ENCODE measurements at places on chromosomes 5 and 9.

DNA sequence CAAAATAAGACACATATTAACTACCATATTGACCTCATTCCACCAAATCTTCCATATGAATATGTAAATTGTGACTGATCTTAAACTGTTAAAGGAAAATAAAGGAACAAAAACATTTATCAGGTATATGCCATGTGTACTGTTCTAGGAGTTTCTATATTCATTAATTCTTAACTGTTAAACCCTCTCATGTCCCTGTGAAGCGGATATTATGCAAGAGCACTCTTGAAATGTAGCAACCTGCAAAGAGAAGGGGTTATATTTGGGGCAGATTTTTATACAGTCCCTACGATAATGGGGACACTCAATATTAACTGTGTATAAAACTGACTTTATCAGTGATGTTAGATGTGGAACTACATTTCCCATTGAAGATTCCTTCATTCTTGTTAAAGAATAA, 184.9 kb upstream of the OR13F1 start:
- no peak for DNase-seq

DNA sequence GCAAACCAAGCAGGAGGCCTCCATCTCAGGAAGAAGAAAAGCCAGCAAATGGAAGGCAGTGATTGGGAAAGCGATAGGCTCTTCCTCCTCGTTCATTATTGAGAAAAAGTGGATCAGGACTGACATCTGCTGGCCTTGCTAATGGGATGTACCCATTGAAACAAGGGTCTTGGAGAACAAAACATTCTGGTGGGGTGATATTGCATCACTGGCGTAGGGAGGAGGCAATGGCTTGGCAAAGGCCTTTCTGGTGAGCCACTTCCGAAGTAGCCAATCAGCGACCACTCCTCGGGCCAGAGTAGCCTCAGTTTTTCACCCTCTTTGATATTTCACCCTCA, 86.7 kb upstream of the NFIB start:
- DNase-seq: no peak

GRCh38 chr9:107175816-107176435, 107.2 kb upstream of the RAD23B start:
- DNase-seq: no peak

- no peak for DNase-seq
These were observed 12.5 kb downstream of the EDIL3 start for GRCh38 chr5:84372066-84372695.

GRCh38 chr9:91425271-91425670, 1.6 kb upstream of the NFIL3 start:
- no peak for DNase-seq

- DNase-seq: no peak
These were observed 54.4 kb downstream of the ZNF622 start for GRCh38 chr5:16411235-16411634.

DNA sequence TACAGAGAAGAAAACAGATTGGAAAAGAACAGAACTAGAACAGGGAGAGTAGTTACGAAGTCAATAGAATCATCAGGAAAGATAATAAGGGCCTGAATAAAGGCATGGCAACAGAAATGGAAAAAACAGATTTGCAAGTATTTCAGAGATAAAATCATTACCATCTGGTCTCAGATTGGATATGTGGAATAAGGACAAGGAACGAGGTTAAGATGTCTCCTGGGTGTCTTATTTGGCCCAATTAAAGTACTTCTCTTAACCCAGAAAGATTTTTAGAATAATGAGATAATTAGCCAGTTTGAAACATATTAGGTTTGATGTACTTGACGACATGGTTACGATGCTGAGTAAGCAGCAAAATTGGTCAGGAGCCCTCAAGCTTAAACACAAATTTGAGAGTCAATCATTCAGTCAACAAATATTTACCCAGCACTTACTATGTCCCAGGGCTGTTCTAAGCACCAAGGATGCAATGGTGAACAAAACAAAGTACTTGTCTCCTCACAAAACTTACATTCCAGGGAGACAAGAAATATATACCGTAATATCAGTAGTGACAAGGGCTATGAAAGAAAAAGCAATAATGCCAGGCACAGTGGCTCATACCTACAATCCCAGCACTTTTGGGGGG, 18.3 kb downstream of the RICTOR start:
- DNase-seq: no peak

DNA sequence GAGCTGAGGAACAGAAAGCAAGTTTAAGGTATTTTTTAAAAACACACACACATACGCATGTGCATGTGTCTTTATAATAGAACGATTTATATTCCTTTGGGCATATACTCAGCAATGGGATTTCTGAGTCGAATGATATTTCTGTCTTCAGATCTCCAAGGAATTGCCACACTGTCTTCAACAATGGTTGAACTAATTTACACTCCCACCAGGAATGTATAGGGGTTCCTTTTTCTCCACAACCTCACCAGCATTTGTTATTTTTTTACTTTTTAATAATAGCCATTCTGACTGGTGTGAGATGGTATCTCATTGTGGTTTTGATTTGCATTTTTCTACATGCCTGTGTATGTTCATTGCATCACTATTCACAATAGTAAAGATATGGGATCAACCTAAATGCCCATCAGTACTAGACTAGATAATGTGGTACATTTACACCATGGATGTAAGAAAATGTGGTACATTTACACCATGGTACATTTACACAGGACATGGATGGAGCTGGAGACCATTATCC, 60.3 kb upstream of the MAP3K1 start:
- no peak for DNase-seq

DNA sequence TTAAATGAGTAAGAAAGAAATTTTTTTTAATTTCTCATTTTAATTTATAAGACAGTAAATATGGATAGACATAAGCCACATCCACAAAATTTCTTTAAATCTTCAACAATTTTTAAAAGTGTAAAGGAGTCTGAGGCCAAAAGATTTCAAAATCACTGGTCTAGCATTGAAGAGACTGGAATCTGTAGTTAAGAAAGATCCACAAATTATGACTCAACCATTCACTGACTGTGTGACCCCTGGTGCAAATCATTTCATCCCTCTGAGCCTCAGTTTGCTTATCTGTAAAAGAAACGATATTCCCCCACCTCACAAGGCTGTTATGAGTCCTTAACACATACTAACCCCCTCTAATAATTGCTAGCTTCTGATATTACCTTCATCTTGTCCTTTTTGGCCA, 98.5 kb downstream of the EBF1 start:
- DNase-seq: no peak

- DNase-seq: peak; percentile 25
These were observed 85.3 kb upstream of the ADRB2 start for GRCh38 chr5:148740966-148741742.

DNA sequence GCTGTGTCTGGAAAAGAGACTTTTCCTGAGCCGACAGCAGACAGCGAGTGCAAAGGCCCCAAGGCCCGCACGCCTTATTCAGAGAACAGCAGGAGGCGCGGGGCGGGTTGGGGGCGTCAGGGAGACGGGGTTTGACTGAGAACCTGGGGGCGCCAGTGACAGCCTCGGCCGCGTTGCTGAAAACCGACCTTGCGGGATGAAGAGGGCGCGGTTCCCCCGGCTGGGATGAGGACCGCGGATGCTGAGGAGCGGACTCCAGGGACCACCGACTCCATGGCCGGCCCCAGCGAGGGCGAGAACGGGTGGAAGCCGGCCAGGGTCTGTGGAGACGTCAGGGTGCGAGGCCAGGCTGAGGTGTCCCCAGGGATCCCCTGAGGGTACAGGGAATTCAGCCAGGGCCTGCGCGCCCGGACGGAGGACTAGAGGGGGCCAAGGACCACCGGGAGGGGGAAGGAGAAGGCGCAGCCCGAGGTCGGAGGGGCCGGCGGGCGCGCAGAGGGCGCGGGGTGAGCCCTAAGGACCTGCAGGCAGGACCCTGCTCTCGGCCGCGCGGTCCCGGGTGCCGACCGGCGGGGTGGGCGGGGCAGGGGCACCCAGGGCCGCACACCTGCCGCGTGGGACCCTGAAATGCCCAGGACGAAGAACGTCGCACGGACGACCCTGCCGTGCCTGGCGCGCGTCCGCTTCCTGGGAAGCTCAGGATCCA, 837 bp upstream of the AHRR start:
- DNase-seq: peak; percentile 36

- DNase-seq: no peak
These were observed 39.2 kb downstream of the FER start for GRCh38 chr5:108786806-108787483.

GRCh38 chr9:17744786-17745185, 165.9 kb downstream of the SH3GL2 start:
- no peak for DNase-seq

- DNase-seq: no peak
These were observed 3.0 kb upstream of the ZBTB34 start for GRCh38 chr9:126857261-126857960.

DNA sequence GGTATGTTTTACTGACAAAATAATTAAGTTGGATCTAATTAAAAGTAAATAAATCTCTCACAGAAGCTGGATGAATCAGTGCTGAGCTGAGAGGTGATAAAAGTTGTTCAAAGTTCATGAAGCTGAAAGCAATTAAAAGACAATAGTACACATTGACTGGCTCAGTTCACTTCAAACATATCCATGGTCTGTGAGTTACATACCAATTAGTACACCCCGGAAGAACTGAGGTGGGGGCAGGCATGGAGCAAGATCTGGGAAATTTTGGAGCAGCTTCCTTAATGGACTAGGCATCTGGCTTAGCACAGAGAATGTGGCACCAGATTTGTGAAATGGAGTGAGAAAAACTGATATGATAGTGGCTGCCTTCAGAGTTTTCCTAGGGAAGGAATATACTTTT, 152.7 kb downstream of the ATP10B start:
- DNase-seq: no peak

- DNase-seq: no peak
These were observed 177.4 kb upstream of the IL12B start for GRCh38 chr5:159507661-159508060.

GRCh38 chr5:17441351-17441750, 56.7 kb upstream of the TAF11L2 start:
- DNase-seq: no peak

- DNase-seq: no peak
These were observed 346.0 kb downstream of the KDM4C start for GRCh38 chr9:7103771-7104170.

DNA sequence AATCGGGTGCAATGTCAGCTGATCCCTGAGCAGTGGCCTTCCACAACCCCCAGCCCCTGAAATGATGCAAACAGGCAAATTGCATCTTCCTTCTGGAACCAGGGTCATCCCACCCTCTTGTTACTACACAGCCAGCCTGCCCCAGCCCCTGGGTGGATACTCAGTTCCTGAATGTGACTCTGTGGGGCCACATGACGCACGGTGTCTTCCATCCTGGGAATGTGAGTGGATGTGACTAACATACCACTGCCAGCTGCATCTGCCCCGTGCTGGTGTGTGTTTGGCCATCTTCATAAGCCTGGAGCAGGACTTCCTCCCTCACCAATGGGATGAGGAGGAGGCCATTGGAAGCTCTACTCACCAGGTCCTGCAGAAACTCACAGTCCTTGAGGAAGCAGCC, 257.9 kb upstream of the ADAMTS16 start:
- no peak for DNase-seq

DNA sequence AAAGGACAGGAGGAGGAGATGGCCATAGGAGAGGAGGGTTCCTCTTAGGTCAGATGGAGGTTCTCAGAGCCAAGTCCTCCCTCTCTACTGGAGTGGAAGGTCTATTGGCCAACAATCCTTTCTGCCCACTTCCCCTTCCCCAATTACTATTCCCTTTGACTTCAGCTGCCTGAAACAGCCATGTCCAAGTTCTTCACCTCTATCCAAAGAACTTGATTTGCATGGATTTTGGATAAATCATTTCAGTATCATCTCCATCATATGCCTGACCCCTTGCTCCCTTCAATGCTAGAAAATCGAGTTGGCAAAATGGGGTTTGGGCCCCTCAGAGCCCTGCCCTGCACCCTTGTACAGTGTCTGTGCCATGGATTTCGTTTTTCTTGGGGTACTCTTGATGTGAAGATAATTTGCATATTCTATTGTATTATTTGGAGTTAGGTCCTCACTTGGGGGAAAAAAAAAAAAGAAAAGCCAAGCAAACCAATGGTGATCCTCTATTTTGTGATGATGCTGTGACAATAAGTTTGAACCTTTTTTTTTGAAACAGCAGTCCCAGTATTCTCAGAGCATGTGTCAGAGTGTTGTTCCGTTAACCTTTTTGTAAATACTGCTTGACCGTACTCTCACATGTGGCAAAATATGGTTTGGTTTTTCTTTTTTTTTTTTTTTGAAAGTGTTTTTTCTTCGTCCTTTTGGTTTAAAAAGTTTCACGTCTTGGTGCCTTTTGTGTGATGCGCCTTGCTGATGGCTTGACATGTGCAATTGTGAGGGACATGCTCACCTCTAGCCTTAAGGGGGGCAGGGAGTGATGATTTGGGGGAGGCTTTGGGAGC, 3.1 kb downstream of the EGR1 start:
- no peak for DNase-seq

DNA sequence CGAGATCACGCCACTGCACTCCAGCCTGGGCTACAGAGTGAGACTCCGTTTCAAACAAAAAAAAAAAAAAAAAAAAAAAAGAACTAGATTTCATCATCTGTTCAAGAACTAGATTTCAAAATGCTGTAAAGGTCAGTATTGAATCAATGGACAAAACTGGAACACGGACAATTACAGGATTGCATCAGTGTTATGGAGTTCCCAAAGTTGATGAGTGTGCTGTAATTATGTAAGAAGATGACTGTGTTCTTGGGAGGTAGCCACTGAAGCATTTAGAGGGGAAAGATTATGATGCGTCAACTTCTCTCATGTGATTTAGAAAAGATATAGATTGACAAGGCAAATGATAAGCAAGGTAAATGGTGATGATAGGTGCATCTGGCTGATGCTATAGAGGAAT, 6.5 kb downstream of the FAM240B start:
- DNase-seq: no peak

- DNase-seq: peak; percentile 64
These were observed 644 bp downstream of the BRD3 start for GRCh38 chr9:134066913-134067851.

DNA sequence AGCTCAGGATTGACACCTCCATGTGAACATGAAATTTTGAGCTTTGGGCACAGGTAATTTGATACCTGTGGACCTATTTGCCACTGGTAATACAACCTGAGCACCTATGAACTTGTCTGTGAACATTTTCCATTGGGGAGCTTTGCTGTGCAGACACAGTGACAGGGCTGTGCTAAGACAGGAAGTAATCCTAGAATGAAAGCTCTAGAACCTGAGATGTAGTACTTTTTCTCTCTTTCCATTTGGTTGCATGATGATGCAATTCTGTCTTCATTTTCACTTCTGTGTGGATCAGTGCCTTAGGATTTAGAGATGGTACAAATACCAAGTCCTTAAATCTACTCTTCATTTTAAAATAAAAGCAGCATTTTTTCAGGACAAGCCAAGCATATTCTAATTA, 216.9 kb downstream of the NR3C1 start:
- no peak for DNase-seq

DNA sequence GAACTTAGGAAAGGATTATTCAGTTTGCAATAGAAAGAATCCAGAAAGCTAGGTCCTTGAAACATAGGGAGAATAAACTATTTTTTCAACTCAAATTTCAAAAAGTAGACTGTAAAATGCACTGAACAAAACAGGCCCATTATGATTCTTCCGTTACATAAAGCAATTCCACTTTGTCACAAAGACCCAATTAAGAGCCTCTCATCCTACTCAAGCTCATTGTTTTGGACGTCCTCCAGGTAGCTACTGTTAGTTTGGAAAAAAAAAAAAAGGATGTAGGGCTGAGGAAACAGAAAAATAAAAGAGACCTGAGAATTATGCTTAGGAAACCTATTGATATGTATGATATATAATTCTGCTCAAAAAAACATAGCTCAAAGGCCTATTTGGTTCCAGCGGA, 74.0 kb downstream of the DIRAS2 start:
- DNase-seq: no peak

GRCh38 chr9:126147936-126148870, 178.4 kb upstream of the MVB12B start:
- no peak for DNase-seq

Data from GM13977 (cell line).